ENCODE measurements at places on chromosomes 7 and 10.
A peak's percentile ranks its signal among the peaks of the same experiment; 100 is the strongest.

- peak; percentile 21 for DNase-seq
These were observed 104.0 kb downstream of the JAZF1 start for GRCh38 chr7:28076423-28077200.

- DNase-seq = no peak
These were observed 320.3 kb downstream of the CCDC3 start for GRCh38 chr10:12681252-12681651.

GRCh38 chr10:75211007-75211691 lies 553 bp downstream of the VDAC2 start:
- DNase-seq = no peak

- no peak for DNase-seq
These were observed 42.1 kb upstream of the PCDH15 start for GRCh38 chr10:54843085-54843646.

- no peak for DNase-seq
These were observed 5.5 kb downstream of the AP3M1 start for GRCh38 chr10:74145133-74145532.
